Heart left ventricle (tissue), 16 donors: ENCODE measurements at places on chromosomes 1 and 21. TPM values are rescaled to one million over a fixed set of nuclear protein-coding genes. Genes with fewer than 3 reads are reported as not detected.
A peak's percentile ranks its signal among the peaks of the same experiment; 100 is the strongest.

The GABRD gene
- not detected for total RNA-seq

The PALMD gene
- total RNA-seq = 74.0 TPM

The VAMP4 gene
- total RNA-seq = 7.1 TPM

The SAMD13 gene
- total RNA-seq = 1.3 TPM

The CFHR5 gene
- not detected for total RNA-seq

DNA sequence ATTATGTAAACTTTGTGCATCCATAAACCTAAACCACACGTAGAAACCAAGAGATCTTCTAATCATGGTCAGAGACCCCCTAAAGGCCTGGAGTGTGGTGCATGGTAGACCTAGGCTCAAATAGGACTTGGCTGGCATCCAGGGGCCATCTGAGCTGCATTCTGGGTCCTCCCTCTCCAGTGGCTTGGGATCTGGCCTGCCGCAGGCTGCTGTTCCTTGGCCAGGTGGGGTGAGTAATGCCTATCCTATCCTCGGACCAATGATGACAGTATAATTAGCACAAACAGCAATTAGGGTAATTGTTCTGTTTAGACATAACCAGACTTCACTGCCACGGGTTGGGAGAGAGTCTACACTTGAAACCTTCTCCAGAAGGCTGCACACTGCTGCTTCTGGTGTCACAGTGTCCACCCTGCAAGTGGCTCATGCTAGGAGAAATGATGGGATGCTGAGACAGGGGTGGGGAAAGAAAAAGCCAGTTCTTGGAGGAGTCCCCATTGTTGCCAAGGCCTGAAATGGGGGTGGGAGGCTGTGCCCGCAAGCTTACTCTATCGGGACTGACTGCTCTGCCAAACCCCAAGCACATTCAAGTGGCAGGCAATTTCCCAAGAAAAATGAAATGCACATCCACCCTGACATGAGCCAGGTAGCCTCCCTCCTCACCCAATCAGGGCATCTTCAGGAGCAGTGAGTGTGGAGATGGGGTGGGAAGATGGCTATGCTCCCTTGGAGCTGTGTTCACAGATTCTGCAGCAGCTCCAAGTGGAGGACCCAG lies 12.5 kb upstream of the PKP1 start:
- H3K27me3 ChIP-seq = no peaks in the 10 kb centered on the region
- no peak overlapping the region for H3K27ac ChIP-seq
- no peaks in the 10 kb centered on the region for H3K36me3 ChIP-seq
- no peaks in the 10 kb centered on the region for H3K4me1 ChIP-seq
- H3K4me3 ChIP-seq = no peak overlapping the region

- no peaks in the 10 kb centered on the region for H3K36me3 ChIP-seq
- no peaks in the 10 kb centered on the region for H3K4me1 ChIP-seq
- no peak for DNase-seq
- peak overlapping the region; percentile 83 for H3K27ac ChIP-seq
Observed at GRCh38 chr1:180154003-180154324, 705 bp upstream of the QSOX1 start.

- no peaks in the 10 kb centered on the region for H3K27me3 ChIP-seq
- no peaks in the 10 kb centered on the region for H3K36me3 ChIP-seq
- peaks cover 41% of the 10 kb centered on the region for H3K4me1 ChIP-seq
- peak overlapping the region; percentile 43 for H3K27ac ChIP-seq
Observed at GRCh38 chr1:21946836-21947587, 9.9 kb upstream of the HSPG2 start.

DNA sequence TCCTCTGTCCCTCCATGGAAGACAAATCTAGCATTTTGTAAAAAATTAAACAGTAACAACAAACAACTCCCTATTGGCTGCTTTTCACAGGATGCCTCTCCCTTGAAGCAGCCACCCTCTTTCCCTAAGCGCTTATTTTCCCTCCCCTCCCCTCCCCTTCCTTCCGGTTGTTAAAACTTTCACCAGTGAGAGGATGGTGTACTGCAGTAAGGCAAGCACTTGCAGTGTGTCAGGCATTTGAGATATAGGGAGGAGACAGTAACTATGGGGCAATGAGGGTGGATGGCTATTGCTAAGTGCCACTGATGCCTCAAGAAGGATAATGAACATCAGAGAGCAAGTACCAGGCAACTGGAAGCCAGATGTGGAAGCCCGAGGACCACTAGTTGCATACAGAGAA lies 19.1 kb upstream of the KIAA1614 start:
- H3K27me3 ChIP-seq = no peaks in the 10 kb centered on the region
- H3K4me1 ChIP-seq = no peaks in the 10 kb centered on the region
- H3K4me3 ChIP-seq = no peak overlapping the region
- no peak for DNase-seq

- H3K36me3 ChIP-seq = no peaks in the 10 kb centered on the region
- no peak overlapping the region for H3K4me3 ChIP-seq
- no peak overlapping the region for H3K27ac ChIP-seq
- no peaks in the 10 kb centered on the region for H3K27me3 ChIP-seq
Observed at GRCh38 chr1:197987294-197987693, 70.1 kb downstream of the LHX9 start.

DNA sequence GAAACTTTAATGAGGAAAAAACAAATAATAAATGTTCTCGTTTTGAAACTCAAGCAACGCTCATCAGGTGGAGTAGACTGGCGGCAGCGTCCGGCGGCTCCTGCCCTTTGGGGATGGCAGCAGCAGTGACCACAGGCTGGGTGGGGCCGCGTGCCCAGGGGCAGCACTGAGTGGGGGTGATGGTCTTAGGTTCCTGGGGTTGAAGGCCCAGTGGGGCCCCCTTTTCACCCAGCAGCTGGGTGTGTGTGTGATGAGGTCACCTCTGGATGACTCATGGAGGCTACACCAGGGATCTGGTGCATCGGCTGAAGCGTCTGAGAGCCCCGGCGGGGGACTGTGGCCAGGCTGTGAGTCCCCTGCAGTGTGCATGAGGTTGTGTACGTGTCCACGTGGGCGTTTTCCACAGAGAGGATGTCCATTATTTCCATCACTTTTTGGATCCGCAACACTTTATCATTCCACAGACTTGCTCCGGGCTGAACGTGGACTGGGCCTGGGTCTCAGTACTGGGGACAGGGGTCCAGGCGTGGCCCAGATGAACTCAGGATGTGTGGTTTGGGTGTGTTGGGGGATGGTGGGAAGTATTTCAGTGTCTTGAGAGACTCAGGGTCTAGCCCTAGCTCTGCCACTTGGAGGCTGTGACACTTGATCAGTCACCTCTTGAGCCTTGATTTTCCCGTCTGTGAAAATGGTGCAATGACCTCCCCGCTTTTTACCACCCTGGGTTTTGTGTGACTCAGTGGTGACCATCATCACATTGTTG lies 25.6 kb downstream of the LDLRAP1 start:
- H3K4me3 ChIP-seq = no peak overlapping the region
- no peaks in the 10 kb centered on the region for H3K27me3 ChIP-seq
- peaks cover 29% of the 10 kb centered on the region for H3K4me1 ChIP-seq
- H3K36me3 ChIP-seq = peaks cover 16% of the 10 kb centered on the region

- no peaks in the 10 kb centered on the region for H3K27me3 ChIP-seq
- no peak overlapping the region for H3K4me3 ChIP-seq
- no peak overlapping the region for H3K27ac ChIP-seq
- no peaks in the 10 kb centered on the region for H3K4me1 ChIP-seq
- H3K36me3 ChIP-seq = no peaks in the 10 kb centered on the region
Observed at GRCh38 chr1:109104364-109105151, 9.4 kb upstream of the ELAPOR1 start.

DNA sequence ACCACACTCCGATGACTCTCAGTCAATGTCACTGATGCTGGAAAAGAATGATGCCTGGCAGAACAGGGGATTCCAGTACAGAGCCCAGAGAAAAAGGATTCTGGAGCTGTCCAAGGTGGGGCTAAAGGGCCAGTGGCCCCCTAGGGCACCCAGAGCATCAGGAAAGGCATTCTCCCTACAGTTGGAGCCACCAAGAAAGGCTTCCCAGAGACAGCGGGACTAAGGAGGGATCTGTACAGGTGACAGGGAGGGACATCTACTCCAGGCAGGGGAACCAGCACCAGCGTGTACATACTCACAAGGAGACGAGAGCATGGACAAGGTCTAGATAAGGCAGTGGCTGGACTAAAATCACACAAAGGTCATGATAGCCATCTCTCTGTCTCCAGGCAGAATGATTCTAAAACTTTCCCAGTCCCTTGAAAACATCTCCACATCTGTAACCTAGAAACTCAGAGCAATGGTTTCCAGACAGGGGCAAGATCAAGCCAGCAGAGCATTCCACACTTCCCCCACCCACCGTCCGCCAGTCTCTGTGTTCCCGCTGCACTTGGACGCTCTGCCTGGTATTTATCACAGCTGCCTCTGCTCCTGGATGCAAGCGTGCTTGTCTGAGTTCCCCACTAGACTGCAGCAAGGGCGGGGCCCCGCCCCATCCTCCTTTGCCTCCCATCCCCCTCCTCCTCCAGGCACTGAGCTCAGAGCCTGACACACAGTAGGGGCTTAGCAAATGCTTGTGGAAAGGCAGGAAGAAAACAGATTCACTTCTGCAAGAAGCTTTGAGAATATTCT lies 111.6 kb upstream of the ZC3H12A start:
- no peak overlapping the region for H3K4me3 ChIP-seq
- H3K27ac ChIP-seq = no peak overlapping the region
- no peaks in the 10 kb centered on the region for H3K27me3 ChIP-seq
- H3K36me3 ChIP-seq = no peaks in the 10 kb centered on the region

GRCh38 chr21:36166705-36167104 lies 10.1 kb downstream of the DOP1B start:
- H3K4me1 ChIP-seq = no peaks in the 10 kb centered on the region
- peaks cover 44% of the 10 kb centered on the region for H3K36me3 ChIP-seq
- no peak overlapping the region for H3K27ac ChIP-seq
- DNase-seq = no peak

DNA sequence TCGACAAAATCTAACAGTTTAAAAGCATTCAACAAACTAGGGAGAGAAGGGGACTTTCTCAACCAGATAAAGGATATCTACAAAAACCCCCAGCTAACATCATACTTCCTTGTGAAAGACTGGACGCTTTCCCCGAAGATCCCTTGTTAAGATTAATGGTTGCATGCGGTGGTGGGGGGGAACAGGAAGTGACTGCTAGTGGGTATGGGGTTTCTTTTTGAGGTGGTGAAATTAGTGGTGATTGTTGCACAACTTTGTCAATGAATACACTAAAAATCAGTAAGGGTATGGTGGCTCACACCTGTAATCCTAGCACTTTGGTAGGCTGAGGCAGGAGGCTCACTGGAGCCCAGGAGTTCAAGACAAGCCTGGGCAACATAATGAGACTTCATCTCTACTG lies 26.9 kb upstream of the EYA3 start:
- H3K27me3 ChIP-seq = no peaks in the 10 kb centered on the region
- peak overlapping the region; percentile 84 for H3K27ac ChIP-seq
- H3K4me1 ChIP-seq = no peaks in the 10 kb centered on the region
- H3K36me3 ChIP-seq = no peaks in the 10 kb centered on the region
- H3K4me3 ChIP-seq = no peak overlapping the region

DNA sequence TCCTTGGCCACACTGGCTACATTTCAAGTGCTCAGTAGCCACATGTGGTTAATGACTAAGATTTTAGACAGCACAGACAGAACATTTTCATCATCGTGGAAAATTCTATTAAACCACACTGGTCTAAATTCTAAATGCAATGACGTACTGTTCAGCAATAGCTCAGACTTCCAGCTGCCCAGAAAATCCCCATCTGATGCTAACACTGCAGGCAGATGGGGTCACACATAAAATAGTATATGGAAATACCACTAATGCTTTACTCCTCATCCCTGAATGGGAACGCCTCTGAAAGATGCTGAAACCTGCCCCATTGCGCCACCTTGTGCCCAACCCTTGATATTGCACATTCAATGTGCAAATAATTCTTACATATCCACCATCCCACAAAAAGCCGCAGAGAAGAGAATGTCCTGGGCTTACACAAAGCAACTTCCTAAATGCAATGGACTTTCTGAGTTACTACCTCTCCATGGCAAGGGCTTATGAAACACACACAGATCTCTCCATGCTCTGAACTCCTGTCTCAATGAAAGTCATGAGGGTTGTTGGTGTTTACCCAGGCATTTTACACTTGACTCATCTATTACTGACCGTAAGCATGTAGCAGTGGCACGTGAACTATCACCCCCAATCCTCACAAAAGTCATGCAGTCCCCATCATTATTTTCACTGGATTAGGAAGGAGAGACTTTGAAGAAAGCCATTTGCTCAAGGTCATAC lies 20.3 kb upstream of the SLC5A9 start:
- no peaks in the 10 kb centered on the region for H3K4me1 ChIP-seq
- no peak overlapping the region for H3K4me3 ChIP-seq
- H3K27me3 ChIP-seq = no peaks in the 10 kb centered on the region

DNA sequence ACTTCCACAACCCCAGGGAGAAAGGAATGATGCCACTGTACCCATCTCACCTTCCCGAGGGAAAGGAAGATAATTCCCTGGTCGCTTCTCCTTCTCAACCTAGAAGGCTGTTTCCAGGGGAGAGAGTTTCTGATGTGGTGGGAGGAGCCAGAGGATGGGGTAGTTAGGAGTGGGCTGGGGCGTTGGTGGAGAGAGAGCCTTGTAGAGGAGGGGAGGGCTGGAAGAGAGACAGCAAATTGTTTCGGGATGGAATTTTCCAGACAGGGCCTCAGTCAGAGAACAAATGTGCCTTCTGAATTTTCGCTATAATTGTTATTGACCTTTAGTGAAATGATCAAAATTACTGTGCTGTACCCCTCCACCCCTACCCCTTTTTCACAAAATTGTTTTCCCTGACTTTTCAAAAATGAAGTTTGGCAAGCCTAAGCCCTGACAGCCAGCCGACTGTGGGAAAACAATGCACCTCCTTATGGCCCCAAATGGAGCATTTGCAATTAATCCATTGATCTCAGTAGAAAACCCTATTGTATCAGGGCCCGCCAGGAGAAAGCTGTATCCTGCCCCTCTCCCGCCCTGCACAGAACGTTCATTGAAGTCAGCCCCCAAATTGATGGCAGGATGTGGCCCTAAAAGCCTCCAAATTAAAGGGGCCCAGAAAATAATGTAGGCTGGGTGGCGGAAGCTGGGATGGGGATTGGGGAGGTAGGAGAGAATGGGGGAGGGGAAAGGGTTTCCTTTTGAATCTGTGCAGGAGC lies 69.1 kb upstream of the JUN start:
- H3K27me3 ChIP-seq = no peaks in the 10 kb centered on the region
- no peaks in the 10 kb centered on the region for H3K36me3 ChIP-seq
- DNase-seq = no peak
- no peak overlapping the region for H3K4me3 ChIP-seq
- peaks cover 17% of the 10 kb centered on the region for H3K4me1 ChIP-seq

GRCh38 chr1:151680391-151680790 lies 36.2 kb downstream of the CELF3 start:
- peaks cover 49% of the 10 kb centered on the region for H3K36me3 ChIP-seq
- no peak overlapping the region for H3K27ac ChIP-seq
- H3K27me3 ChIP-seq = no peaks in the 10 kb centered on the region
- no peaks in the 10 kb centered on the region for H3K4me1 ChIP-seq

DNA sequence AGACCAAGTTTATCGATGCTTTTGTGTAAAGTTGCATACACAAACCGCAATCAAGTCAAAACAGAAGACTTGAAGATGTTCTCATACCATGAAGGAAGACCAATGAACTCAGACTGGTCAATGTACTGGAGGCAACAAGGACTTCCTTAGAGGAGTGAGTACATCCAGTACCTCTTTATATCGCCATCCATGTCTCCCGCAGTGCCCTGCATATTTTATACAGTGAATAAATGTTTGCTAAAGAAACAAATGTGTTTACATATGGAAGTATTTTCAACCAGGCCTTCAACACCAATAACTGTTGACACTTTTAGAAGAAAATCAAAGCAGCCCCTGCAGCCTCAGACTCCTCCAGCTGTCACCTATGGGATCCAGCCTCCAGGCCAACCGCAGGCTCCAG lies 125.6 kb downstream of the SMYD3 start:
- H3K4me3 ChIP-seq = no peak overlapping the region
- H3K4me1 ChIP-seq = no peaks in the 10 kb centered on the region
- H3K27ac ChIP-seq = no peak overlapping the region
- H3K36me3 ChIP-seq = no peaks in the 10 kb centered on the region
- no peak for DNase-seq
- no peaks in the 10 kb centered on the region for H3K27me3 ChIP-seq

GRCh38 chr21:14040386-14040785 lies 170.4 kb downstream of the LIPI start:
- H3K4me1 ChIP-seq = no peaks in the 10 kb centered on the region
- no peak overlapping the region for H3K27ac ChIP-seq
- no peak overlapping the region for H3K4me3 ChIP-seq
